Substantia nigra (tissue), 51 donors: ENCODE measurements at places on chromosomes 1 and 21.

- no peak for DNase-seq
These were observed 321.0 kb upstream of the LRRC7 start for GRCh38 chr1:69246710-69247109.

DNA sequence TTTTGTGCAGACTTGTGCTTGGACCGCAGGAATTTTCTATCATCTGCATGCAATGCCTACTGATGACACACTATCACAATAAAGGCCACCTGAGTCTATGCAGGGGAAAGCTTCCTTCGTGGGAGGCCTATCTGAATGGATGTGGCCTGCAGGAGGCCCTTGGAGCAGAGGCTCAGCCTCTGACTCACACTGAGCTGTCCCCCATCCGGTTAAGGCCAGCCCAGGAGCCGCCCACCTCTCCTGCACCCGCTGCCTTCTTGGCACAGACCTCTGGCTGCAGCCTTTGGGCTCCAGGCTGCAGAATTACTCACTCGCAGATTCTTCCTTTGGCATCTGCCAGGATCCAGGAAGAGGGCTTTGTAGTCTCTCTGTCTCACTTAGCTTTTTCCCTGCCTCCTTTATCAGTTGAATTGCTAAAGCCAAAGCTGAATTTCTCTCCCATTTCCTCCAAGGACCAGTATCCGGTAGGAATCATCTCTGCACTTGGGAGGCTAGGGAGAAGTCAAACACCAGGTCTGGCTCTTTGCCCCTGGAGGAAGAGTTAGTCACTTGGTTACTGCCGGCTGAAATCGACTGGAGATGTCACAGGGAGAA, 65.1 kb upstream of the JUN start:
- no peak for DNase-seq

DNA sequence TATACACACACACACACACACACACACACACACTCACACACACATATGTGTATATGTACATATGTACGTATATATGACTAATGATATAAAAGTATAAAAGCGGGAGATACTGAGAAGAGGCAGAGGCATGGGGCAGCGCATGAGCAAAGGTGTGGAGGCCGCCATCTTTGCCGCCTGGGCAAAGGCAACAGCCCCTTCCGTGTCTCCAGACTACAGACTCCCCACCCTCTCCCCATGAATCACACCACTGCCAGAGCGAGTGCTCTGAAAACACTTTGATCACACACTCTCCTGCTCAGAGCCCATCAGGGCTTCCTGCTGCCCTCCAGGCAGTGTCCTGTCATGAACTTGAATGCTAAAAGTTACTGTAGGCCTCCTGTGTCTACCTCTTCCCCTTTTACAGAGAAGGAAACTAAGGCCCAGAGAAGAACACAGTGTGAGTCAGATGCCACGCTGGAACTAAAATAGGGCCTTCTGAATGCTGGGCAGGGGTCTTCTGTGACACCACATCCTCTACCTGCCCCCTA, 54.7 kb upstream of the SSBP3 start:
- DNase-seq, result no peak

DNA sequence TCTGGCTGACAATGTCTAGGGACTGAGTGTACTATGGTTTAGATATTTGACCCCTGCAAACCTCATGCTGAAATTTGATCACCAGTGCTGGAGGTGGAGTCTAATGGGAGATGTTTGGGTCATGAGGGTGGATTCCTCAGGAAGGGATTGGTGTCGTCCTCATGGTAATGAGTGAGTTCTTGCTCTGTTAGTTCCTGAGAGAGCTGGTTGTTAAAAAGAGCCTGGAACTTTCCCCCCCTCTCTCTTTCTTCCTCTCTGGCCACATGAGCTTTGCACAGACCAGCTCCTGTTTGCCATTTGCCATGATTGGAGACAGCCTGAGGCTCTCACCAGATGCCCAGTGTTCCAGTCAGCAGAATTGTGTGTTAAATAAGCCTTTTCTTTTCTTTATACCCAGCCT, 36.6 kb upstream of the CNIH3 start:
- DNase-seq, result no peak

- DNase-seq, result no peak
These were observed 13.0 kb downstream of the UBE4B start for GRCh38 chr1:10045480-10046355.

- no peak for DNase-seq
These were observed 8.8 kb upstream of the FGR start for GRCh38 chr1:27643600-27644368.

GRCh38 chr21:30515681-30516080, 13.7 kb upstream of the KRTAP19-5 start:
- no peak for DNase-seq

GRCh38 chr21:42375506-42375905, 9.2 kb upstream of the TFF1 start:
- no peak for DNase-seq

GRCh38 chr1:233635765-233636502, 22.0 kb downstream of the KCNK1 start:
- DNase-seq, result no peak

DNA sequence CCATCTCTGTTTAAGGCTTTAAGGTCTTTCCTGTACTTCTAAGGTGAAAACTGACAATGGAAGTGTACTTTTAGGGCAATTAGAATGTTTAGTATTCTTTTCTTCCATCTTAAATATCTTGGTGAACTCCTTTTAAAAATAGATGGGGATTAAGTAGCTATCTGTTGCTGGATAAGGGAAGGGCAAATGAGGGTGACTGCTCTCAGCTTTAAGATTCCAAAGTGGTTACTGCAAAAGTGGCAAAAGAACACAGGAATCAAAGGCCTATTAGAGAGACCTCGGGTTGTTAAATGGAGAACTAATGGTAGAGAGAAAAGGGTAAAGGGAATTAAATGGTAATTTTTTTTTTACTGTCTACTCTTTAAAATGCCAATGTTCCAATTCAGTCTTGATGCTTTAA, 774.1 kb upstream of the B3GALT2 start:
- DNase-seq, result no peak

DNA sequence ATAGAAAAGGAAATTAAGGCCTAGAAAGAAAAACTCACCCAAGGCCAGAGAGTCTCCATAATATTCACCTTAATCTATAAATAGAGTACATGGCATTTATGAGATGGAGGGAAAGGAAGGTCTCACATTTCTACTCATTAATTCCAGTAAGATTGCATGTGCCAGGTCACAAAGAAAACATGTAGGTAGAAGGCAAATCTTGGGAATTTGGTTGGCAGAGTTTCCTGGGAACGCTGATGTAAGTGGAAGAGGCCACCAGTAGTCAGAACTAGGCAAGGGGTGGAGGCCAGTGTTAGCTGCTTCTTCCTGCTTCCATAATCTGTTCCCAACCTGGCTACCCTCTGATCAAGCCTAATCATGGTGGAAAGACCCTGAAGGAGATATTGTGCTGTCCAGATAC, 29.2 kb upstream of the PGBD5 start:
- no peak for DNase-seq

DNA sequence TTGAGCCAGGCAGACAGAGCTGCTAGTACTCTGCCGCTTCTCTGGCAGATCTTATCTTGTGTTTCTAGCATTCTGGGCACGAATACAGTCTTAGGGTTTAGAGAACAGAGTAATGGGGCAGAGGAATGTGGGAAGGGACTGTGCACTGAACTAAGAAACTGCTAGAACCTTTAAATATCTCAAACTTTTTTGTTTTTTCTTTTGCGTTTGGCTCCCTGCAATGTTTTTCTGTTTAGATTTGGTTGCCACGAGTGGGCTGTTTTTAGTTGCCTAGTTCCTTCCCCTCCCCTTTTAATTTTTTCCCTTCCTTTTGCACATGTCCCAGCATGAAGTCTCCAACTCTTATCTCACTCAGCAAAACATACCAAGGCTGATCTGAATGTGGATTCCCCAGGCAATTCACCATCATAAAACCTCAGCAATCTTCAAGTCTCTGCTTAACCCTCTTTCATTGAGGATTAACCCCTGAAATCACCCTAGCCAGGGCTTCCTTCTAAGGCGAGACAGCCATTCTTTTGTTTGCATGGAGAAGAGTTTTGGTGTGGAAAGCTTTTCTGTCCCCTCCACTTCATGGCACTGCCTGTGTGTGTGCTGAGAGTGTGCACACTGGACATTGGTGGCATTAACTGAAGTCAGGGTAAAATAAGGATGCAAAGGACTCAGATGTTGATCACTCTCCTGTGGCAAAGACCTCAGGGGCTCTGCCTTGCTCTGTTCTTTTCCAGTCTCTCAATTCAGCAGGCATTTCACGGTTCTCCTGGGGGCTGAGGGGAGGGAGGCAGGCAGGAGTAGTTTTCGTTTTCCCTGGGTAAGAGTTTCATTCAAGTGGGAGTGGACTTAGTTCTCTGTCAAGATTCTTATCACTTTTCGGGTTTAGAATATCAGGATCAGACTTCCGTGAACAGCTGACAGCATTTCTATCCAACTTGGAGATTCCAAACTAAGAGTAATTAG, 2.8 kb upstream of the ATF3 start:
- DNase-seq, result no peak

GRCh38 chr1:12495725-12496124, 122.3 kb downstream of the DHRS3 start:
- no peak for DNase-seq

DNA sequence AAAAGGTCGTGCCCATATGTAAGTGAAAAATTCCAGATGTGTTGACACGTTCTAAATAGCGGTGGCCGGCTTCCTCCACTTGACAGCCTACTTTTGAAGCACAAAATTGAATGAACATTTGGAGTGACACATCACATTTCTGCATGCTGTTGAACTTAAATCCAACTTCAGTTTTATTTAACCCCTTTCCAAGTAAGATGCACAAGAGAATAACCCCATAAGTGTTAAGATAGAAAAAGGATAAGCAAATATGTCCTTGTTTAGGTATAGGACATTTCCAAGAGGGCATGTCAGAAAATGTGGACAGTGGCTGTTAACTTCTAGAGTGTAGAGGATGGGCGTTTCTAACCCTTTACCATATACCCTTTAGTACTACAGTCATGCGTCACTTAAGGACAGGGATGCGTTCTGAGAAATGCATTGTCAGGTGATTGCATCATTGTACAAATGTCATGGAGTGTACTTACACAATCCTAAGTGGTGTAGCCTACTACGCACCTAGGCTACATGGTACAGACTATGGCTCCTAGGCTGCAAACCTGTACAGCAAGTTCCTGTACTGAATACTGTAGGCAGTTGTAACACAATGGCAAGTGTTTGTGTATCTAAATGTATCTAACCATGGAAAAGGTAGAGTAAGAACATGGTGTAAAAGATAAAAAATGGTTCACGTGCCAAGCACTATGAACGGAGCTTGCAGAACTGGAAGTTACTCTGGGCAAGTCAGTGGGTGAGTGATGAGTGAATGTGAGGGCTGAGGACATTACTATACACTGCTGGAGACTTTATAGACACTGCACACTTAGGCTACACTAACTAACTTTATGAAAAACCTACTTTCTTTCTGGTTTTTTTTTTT, 9.3 kb upstream of the FAM89A start:
- DNase-seq, result no peak

GRCh38 chr1:202365092-202365815, 16.8 kb downstream of the PPP1R12B start:
- no peak for DNase-seq

DNA sequence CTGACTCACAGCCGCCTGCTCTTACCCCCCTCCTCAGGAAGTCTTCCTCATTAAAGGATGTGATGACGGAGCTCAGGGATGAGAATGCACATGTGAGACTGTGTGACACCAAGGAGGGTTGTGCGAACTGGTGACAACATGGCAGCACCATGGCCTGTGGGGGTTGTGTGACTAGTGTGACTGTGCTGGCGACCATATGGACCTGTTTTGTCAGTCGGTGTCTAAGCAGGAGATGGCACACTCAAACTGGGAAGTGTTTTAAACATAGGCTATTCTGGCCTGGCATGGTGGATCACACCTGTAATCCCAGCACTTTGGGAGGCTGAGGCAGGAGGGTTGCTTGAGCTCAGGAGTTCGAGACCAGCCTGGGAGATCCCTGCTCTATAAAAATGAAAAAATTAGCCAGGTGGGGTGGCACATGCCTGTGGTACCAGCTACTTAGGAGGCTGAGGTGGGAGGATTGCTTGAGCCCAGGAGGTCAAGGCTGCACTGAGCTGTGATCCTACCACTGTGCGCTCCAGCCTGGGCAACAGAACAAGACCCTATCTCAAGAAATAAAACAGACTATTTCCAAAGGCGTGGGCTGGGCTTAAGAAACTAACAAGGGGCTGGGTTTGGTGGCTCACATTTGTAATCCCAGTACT, 7.4 kb downstream of the TRNP1 start:
- no peak for DNase-seq

GRCh38 chr1:163069142-163069541, at the start of gene RGS4:
Gene RGS4, plus strand, starts transcription at chr1:163069361. Its CDS starts 124 bp downstream, at chr1:163069485.
- DNase-seq, result peak; percentile 5

GRCh38 chr1:159000070-159000409, 9.7 kb upstream of the IFI16 start:
- DNase-seq, result no peak

DNA sequence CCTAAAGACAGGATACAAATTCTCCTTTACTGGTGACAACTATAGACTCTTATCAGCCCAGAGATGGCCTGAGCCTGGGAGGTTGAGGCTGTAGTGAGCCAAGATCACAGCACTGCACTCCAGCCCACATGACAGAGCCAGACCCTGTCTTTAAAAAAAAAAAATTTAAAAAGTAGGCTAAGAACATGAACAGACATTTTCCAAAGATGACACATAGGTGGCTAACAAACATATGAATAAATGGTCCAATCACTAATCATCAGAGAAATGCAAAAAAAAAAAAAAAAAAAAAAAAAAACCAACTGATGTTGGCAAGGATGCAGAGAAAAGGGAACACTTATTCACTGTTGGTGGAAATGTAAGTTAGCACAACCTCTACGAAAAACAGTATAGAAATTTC, 65.0 kb downstream of the TOR3A start:
- DNase-seq, result no peak

GRCh38 chr1:234611847-234612351, 1.9 kb upstream of the IRF2BP2 start:
- no peak for DNase-seq

DNA sequence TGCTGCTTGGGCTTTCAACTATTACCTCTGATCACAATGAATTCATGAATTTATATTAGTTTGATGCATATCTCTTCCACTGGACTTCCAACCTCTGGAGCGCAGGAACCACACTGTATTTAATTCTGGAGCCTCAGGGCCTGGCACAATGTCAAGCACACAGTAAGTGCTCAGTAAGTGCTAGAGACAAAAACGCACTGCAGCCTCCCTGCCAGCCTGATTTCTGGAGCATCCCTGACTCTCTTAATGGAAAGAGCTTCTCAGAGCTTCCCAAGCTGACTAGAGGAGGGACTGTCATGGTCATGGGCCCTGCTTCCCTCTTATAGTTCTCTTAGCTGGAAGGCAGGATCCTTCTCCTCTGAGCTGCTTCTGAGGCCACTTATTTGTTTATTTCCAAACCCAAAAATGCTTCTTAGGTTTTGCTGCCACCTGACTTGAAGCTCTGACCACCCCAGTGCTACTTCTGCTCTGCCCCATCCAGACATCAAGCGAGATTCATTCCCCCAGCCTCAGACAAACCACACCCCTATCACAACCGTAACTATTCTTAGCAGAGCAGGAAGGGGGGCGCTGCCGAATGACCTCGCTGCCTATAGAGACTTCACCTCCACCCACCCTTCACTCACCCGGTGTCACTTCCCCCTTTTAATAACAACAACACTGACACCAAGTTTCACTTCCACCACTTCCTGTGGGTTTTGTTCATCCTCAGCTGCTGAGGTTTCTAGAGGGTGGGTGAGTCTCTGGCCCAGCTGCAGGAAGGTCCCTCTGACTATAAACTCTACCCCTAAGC, 33.6 kb downstream of the NUAK2 start:
- DNase-seq, result no peak

GRCh38 chr1:55808263-55808662, 593.1 kb upstream of the USP24 start:
- no peak for DNase-seq
